ENCODE measurements at places on chromosomes 3 and 15. TPM values are rescaled to one million over a fixed set of nuclear protein-coding genes. Genes with fewer than 3 reads are reported as not detected.

Gene MUC13
- not detected for total RNA-seq

DNA sequence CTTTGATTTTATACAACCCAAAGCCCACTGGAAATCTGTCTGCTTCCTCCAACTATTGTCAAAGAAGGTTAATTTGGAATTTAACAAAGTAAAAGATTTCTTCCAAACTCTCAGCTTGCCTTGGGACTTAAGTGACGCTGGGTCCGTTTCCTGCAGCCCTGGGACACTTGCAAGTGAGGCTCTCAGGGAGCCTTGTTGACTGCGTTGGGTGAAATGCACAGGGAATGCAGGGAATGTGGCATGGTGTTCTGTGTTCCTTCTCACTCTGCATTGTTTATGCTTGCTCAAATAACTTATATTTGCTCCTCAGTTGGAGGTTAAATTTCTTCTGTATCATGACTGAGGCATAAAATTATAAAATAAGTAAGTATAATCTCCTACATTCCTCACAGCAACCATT lies 60.9 kb upstream of the TJP1 start:
- no peak for DNase-seq

- DNase-seq, result peak; percentile 36
Observed at GRCh38 chr3:66722675-66723074, 221.9 kb upstream of the LRIG1 start.

- DNase-seq, result no peak
Observed at GRCh38 chr15:38168467-38169070, 84.1 kb upstream of the SPRED1 start.

DNA sequence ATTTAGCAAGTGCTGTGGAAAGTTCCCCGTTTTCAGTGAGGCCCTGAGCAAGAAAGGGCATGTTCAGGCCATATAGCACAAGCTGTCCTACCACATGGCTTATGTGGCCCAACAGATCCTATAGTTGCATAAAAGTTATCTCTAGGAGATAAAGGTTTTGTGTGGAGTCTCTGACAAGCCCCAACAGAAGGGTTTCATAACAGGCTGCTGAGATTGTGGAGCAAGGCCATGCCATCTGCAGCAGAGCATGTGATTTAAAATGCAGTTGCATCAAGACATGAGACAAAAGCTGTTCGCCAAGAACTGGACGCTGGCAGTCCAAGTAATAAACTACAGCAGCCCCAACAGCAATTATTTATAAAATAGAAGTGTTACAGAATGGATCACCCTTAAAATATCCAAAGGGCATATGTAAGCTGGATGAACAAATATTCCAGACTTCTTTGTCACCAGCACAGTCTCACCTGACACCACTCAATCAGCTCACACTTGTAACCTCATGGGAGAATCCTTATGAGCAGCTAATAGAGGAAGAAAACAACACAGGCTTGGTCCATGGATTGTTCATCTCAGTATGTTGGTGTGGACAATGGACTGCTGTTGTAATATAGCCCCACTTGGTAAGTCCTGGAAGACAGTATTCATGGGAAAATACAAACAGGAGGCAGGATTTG lies 14.4 kb upstream of the CLDN1 start:
- DNase-seq, result no peak

- DNase-seq, result no peak
Observed at GRCh38 chr15:83565553-83566159, 88.3 kb upstream of the ADAMTSL3 start.

Data from left cardiac atrium (tissue), 4 donors.